ENCODE measurements at places on chromosomes 3 and 15. TPM values are rescaled to one million over a fixed set of nuclear protein-coding genes. Genes with fewer than 3 reads are reported as not detected.

The NR2C2 gene
- total RNA-seq, result 18.1 TPM

The GOLGA6L10 gene
- total RNA-seq, result 0.24 TPM

The SLC2A2 gene
- total RNA-seq, result under 0.01 TPM

The GOLGA6B gene
- total RNA-seq, result not detected

The GPR87 gene
- 83.1 TPM for total RNA-seq

The HES1 gene
- 100 TPM for total RNA-seq

The CYP8B1 gene
- total RNA-seq, result not detected
